Fibroblast of mammary gland (primary cell): ENCODE measurements at places on chromosomes 2 and 18.

DNA sequence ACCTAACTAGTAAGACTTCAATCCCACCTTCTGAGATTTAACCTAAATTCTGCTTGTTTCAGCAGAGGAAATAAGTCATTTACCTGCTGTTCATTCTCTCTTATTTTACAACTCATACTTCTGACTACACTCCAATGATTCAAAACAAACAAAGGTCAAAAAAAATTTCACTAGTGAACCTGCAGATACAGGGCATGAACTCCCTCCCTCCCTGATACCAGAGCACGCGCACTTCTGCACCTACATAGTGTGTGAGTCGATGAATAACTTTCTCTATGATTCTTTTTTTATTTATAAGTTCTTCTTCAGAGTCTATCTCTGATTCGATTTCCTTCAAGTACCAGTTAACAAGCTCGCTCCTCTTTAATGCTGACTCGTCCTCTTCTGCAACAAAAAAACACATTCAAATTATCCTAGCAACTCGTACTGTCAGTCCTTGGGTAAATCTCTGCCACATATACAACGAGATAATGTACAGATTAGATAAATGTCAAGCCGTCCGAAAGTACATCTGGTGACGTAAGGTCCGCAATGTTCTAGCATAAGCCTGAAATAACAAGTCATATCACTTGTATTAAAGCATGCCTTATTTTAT lies 7.4 kb upstream of the LCT start:
- no peak for DNase-seq

GRCh38 chr2:240269886-240270285 lies 129.4 kb upstream of the OTOS start:
- no peak for DNase-seq

DNA sequence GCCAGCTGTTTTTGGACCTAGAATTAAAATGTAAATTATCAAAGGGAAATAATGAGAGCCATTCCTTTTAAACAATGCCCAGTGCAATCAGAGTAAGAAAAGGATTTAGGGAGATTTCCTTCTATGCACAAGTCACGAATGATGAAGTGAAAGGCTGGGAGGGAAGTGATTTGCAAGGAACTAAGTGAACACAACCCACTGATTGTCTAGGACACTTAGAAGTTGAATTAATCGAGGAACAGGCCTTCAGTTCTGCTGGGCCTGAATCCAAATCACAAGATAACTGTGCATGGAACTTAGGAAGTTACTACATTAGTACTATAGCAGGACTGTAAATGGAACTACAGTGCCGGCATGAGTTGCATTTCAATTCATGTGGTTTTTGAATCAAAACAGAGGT lies 17.7 kb downstream of the MAP2 start:
- no peak for DNase-seq

- no peak for DNase-seq
These were observed 173.3 kb downstream of the KCNE4 start for GRCh38 chr2:223225266-223225665.

- DNase-seq, result no peak
These were observed 37.0 kb downstream of the LIMS1 start for GRCh38 chr2:108571286-108571685.

- no peak for DNase-seq
These were observed 25.9 kb downstream of the TTLL4 start for GRCh38 chr2:218736531-218736930.

GRCh38 chr2:86633155-86633651 lies 9.5 kb upstream of the RNF103 start:
- DNase-seq, result no peak

DNA sequence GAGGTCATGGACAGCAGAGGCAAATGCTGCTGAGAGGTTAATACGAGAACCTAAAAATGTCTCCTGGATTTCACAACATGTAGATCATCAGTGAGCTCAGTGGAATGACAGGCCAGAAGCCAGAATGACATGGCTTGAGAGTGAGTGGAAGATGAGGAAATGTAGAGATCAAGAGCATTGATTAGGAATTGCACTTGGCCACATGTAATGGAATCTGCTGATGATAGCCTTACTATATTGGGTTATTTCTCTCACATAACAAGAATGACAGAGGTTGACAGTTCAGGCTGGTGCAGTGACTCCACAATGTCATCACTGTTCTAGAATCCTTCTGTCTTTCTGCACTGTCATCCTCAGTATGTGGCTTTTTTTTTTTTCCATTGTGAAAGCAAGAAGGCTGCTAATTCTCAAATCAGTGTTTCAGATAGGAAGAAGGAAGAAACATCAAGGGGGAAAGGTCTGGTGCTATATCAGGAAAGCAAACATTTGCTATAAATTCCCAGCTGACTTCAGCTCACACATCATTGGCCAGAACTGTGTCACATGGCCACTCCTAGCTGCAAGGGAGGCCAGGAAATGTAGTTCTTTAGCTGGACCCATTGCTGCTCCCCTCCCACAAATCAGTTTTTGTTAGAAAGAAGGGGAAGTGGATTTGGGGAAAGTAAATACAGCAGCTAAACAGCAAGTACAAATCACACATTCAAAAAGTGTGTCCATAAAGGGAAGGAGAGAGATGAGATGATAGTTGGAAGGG lies 127.2 kb downstream of the FAM161A start:
- no peak for DNase-seq

DNA sequence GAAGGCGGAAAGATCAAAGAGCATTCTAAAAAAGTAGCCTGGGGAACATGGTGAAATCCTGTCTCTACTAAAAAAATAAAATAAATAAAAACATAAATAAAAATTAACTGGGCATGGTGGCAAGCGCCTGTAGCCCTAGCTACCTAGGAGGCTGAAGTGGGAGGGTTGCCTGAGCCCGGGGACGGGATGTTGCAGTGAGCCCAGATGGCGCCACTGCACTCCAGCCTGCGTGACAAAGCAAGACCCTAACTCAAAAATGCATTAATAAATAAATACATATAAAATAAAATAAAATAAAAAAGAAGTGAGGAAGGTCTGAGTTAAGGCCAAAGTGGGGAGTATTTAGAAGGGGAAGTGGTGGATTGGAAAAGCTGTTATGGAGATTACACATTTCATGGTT lies 1.3 kb upstream of the PSMD14 start:
- DNase-seq, result no peak

DNA sequence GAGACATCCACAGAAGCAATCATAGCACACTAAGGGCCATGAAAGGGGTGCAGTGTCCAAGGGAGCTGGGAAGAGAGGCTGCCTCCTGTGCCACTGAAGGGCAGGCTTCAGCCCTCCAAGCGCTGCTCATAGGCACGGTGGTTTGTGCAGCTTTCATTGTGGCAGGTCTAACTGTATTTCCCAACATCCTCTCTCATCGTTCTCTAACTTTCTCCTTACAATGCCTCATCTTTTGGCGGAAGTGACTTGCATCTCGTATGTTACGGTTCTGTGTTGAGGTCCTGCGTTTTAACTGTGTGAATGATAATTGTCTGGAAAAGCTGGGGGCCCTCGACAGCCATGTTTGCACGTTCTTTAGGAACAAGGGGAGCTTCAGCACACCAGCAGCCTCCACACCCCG lies 213.9 kb downstream of the GBX2 start:
- no peak for DNase-seq

DNA sequence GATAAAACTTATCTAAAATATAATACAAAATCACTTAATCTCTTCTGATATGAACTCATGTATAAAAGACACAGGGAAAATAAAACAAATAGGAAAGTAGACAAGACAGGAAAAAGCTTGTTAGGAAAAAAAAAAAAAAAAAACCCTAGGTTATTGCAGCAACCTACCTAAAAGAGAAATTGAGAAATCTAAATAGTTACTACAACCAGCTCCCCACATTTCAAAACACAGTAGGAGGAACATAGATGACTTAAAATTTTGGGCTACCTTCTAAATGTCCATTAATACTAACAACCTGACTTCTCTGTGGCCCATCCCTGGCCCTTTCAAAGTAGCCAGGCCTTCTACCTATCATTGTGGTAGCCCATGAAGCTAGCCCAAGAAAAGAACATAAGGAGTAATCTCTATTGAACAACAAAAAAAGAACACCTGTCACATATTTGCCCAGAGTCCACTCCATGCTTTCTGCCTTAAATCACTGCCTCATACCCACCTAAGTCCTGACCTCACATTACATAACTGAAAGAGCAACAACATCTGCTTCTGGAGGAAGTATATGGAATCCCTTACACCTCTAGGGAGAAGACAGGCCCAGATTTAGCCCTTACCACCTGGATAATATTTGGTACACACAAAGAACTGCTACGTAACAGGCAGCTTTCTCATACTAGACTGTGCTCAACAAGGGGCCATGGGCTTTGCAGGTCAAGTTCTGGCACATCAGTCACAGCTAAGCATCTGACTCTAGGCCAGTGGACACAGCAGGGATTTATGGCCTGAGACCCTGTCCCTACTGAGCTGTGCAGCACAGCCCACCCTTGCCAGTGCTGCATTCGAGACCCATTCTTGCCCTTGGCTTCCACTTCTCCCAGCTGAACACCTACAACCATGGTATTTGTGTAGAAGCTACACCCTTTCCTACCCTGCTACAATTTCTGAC lies 8.5 kb downstream of the SUCLG1 start:
- DNase-seq, result no peak

DNA sequence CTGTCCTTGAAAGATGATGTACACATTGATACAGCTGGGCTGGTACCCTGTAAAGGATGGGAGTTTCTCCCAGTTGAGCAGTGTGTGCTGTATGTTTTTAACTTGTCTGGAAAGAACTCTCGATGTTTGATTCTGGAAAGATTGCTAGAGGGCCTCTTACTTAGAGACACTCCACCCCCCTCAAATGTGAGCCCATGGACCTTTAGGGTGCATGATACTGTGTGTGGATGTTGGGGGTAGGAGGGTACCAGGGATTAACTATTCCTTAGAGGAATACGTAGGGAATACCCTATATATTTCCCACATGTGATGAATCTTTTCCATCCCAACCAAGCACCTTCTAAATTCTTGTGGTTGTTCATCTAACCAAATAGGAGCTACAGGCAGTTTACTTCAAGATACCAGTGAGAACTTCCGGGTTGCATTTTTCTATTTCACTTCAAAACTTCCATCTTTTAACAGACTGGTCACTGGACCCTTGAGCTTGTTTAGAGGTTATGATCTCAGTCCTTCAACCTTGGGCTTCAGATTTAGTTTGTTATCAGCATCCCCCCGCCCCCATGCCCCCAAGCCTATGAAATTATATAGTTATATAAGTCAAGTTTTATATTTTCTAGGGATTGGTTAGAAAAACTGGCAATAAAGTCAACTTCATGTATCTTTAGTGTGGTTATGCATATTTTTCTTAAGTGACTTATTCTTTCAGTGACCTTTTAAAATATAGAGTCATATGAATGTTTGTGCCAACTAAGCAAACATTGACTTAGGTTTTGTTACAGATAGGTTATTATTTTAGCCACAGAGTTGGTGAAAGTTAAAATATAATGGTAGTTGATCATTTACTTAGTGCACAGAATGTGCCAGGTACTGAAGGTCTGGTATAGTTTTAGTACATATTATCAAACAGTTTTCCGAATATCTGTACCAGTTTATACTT lies 18.2 kb downstream of the AFTPH start:
- no peak for DNase-seq

DNA sequence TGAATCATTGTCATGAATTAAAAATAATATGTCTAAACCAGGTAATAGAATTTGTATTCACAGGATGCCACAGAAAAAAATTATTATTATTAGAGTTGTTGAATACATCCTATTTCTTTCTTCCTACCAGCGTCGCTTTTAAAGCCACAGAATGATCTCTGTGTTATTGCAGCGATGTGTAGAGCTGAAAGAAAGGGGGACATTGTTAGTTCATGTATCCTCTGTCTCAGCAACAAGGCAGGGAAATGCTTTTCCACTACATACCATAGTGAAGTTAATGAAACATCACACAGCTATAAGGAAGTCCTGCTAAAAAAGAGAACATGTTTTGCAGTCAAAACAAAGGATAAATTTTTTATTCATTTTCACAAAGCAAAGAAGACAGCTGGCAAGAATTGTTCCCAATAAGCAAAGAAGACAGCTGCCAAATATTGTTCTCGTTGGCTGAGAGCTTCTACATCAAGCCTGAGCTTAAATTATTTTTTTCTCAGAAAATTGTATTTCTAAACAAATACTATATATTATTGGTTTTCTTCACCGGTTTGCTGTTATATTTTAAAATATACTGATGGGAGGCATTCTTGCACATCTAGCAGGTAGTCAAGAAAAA lies 1234.4 kb downstream of the SUCLG1 start:
- no peak for DNase-seq

DNA sequence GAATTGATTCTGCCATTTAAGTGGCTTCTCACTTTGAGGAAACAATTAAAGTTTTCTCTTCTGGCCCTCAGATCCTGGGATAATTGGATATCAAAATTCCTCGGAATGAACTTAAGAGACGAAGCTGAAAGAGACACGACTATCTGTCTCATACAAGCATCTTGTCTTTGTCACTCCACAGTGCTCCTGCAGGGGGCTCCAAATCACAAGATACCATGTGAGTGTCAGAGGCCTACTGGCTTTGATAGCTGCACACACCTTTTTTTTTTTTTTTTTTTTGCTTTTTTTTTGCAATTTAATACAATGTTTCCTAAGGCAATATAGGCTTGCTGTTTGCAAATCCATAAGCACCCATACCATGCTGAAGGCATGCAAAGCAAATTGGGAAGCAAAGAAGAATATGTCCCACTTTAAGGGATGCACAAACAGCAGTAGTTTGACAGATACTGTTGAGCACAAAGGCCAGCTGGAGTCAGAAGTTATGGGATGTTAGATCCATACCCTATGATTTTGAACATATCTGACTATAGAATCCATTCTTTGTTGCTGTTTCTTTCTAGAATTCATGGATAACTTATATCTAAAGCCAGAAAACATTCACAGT lies 109.0 kb upstream of the CBLN2 start:
- peak; percentile 11 for DNase-seq

DNA sequence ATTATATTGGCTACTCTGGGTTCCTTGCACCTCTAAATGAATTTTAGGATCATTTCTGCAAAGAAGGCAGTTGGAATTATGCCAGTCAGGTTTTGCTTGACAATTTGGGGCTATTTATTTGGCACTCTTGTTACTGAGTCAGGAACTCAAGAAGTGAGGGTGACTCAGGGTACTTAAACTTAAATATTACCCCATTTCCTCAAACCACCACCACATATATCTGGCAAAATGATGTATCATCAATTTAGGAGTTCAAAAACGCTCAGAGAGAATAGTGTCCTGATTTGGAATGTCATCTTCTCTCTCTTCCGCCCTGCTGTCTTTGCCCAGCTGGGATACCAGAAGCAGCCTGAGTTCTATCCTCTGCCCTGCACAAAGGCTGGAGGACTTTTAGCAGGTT lies 2.4 kb upstream of the THNSL2 start:
- peak; percentile 10 for DNase-seq

DNA sequence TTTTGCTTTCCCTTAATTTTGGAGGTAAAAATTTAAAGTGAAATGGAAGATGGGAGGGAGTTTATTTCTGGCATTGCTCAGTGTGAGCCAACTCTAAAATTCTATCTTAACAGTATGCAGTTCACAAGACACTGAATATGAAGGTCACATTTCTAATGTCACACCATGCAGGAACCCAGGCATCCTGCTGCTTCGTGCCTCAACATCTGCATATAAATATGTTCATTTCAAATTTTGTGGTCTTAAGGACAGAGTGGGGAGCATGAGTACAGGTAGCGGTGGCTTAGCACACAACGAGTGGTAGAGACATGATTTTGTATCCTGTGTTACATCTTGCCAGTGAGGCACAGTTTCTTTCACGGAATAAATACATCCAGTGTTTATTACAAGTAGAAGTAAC lies 102.4 kb downstream of the ARL4C start:
- DNase-seq, result no peak

- no peak for DNase-seq
These were observed 312.2 kb downstream of the DLGAP1 start for GRCh38 chr18:4142876-4143275.
